ENCODE measurements at places on chromosomes 3 and 15.

- DNase-seq: no peak
Measured at GRCh38 chr3:72964633-72965032, 32.0 kb upstream of the PPP4R2 start.

DNA sequence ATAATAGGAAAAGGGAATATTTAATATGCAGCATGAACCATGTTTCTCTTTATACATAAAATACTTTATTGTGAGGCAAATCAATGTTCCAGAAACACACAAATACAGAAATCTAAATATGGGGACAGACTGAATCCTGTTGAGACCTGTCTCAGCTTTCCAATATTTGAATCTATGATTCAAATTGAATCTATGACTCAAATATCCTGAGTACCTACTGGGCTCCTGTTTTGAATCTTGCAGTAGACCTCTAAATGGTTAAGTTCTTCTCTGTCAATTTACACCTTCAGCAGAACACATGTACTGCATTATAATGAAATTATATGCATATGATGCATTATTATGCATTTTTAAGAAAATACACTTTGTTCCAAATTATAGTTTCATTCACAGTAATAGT lies 143.2 kb upstream of the PLXND1 start:
- DNase-seq: no peak

DNA sequence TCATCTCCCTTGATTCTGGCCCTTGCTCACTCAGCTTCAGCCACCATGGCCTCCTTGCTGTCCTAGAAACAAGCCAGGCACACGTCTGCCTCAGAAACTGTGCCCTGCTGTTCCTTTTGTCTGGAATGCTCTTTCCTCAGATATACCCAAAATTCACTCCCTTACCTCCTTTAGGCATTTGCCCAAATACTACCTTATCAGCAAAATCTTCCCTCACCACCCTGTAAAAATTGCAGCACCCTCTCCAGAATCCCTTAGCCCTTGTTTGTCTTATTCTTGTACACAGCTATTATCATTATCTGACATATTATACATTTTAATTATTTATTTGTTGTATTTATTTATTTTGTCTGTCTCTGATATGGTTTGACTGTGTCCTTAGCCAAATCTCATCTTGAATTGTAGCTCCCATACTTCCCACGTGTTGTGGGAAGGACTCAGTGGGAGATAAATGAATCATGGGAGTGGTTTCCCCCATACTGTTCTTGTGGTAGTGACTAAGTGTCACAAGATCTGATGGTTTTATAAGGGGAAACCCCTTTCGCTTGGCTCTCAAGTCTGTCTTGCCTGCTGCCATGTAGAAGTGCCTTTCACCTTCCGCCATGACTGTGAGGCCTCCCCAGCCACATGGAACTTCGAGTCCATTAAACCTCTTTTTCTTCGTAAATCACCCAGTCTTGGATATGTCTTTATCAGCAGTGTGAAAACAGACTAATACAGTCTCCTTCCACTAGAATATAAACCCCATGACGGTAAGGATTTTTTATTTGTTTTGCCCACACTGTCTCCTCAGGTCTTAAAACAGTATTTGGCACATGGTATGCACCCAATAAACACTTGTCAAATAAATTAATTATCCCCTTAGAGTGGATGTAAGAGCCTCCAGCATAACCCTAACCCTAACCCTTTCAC lies 60.0 kb upstream of the STT3B start:
- no peak for DNase-seq

DNA sequence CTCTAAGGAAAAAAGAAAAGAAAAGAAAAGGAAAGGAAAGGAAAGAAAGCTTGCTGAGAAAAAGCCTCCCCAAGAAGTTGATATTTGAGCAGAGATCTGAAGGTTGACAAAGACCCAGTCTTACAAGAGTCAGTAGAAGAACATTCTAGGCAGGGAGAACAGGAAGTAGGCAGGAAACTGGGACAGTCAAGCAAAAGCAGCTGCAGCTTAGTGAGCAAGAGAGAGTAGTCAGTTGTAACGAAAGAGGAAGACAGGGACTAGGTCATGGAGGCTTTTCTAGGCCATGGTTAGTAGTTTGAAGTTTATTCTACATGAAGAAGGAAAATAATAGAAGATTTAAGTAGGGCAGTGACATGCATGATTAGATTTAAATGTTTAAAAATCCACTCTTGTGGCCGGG lies 31.8 kb upstream of the KLHL6 start:
- DNase-seq: peak; percentile 32

DNA sequence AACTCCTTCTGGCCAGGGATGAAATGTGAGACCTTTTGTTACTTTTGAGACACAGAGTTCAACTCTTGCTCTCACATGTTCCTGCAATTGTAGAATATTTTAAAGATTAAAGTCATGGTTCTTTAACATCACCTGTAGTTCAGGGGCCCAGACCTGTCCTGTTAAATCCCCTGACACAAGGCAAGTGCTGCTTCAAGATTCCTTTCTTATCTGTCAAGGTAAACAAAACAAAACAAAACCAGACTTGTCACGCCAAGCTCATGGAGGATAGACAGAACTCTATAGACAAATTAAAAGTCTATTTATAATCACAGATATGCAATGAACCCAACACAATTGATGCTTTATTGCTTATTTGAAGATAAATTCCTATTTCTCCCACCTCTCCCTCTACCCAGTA lies 48.6 kb upstream of the NEDD4 start:
- DNase-seq: no peak

DNA sequence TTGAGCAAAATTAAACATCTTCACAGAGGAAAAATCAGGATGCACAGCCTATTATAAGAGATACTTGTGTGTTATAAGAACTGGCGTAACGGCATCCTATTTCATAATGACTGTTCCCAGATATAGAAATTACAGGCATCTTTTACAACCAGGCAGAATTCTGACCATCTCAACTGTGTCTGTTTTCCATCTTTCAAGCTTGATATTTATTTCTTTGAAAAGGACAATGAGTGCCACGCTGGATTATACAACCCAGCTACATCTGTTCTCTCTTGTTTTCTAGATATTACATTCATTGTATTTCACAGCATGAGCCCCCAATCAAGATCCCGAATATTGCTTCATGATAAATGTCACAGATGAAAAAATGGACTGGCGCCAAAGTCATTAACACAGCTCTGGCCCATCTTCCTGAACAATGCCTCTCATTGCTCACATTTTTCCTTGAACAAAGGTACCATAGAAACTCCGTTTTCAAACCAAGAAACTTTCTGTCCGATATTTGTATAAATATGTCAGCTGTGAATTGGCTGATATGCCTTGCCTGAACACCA lies 420.6 kb downstream of the TBL1XR1 start:
- DNase-seq: no peak

DNA sequence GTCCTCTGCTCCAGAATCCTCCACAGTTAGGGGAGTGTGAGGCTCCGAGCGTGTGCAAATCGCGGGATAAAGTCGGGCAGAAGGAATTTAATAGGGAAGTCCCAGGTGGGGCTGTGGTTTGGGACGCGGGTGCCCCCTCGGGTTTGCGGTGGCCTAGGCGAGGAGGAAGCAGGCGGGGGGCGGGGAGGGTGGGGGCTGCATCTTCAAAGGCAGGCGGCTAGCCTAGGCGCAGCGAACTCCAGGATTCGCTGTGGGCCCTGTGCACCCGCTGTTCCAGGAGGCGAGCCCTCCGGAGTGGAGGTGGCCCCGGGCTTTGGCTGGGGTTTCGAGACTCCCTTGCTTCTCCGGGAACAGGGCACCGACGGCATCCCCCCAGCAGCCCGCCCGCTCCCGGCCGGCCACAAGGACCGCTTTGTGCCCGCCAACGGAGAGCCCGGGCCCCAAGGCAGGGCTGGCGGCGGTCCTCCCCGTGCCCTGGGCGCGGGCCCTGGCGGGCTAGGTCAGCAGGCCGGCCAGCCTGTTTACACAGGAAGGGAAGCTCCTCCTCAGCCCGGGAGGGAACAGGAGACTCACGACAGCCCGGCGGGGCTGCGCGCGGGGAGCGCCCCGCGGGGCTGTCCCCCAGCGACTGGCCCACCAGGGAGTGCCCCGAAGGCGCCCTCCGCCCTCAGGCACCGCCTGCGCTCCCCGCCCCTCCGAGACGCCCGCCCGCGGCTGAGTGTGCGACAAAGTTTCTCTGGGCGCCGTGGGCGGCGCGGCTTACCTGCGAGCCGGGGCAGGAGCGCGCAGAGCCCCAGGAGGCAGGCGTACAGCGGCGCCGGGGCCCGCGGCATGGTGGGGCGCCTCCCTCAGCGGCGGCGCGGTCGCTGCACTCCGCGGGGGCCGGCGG lies 753 bp downstream of the ITGB5 start:
- DNase-seq: peak; percentile 80

GRCh38 chr3:56408761-56409196 lies 59.5 kb downstream of the ERC2 start:
- no peak for DNase-seq

DNA sequence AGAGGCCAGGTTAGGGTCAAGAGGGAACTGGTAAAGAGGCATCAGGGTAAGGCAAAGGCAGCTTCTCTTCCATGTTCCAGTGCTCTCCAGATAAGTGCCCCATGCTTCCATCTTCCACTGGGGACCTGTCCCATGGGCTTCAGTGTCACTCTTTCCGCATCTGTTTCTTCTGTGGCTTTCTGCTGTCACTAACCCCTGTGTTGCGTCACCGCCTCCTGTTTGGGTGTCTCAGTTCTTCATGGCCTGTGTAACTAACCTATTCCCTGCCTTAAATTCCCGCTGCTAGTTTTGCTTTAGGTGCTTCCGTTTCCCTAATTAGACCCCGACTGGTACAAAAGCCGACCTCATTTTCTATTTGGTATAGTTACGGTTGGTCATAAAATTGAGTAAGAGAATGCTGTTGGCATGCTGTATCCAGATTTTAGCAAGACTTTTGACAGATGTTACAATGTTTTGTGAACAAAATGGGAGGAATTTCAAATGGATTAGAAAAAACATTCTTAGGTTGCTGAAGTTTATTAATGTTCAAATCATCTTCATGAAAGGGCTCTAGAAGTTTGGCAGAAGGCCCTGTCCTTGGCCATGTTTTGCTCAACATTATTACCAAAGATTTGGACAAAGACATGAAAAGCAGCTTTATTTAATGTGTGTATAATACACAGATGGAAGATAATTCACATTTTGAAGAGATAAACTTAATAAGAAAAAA lies 245.3 kb downstream of the BBX start:
- no peak for DNase-seq

- DNase-seq: no peak
Measured at GRCh38 chr15:32888221-32888761, 170.5 kb downstream of the GREM1 start.

DNA sequence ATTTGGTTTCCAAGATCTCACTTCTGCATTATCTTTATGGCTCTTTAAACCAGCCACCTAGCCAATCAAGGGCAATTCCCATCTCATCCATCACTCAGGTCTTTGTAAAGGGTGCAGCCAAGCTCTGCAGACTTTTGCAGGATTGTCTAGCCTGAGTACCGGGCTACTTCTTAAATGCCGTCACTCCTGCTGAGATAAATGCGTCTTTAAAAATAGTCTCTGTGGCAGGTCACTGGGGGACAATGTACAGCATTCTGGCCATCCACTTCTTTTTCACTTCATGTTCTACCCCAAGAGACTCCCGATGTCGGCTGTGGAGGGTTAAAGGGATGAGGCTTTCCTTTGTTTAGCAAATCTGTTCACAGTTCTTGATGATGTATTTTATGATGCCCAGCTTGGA lies 194.7 kb downstream of the SV2B start:
- DNase-seq: no peak

GRCh38 chr3:186411994-186412393 lies 50.0 kb upstream of the DGKG start:
- DNase-seq: peak; percentile 28

DNA sequence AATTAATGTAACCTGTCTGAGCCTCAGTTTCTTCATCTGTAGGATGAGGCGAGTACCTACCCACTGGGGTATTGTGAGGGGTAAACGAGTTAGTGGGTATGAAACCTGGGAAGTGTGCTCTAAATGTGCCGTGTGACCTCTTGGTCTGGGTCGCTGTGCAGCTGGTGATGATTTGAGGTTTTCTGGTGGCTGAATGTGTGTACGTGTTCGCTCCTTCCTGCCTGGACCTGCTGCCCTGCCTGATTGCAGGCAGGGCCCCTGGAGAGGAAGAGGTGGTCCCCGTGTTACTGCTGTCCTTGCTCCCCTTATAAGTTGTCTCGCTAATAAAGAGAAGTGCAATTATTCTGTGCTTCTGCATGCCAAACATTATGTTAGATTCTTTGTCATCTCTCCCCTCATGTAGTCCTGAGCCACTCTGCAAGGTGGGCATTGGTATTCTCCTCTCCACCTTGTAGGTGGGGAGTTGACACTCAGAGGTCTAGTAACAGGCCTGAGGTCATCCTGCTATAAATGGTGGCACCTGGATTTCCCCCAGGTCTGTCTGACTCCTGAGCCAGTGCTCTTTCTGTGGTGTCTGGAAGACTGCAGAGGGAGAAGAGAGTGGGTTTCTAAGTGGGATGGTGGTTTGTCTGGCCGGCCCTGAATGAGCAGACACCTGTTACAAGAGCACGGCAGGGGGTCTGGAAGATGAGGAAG lies 15.7 kb downstream of the PDIA5 start:
- DNase-seq: no peak

GRCh38 chr3:194574639-194575483 lies 58.4 kb downstream of the TMEM44 start:
- DNase-seq: no peak

- DNase-seq: no peak
Measured at GRCh38 chr3:111980716-111981456, 2.1 kb downstream of the ABHD10 start.

GRCh38 chr3:71067977-71068654 lies 515.4 kb downstream of the FOXP1 start:
- DNase-seq: no peak

- no peak for DNase-seq
Measured at GRCh38 chr3:17192995-17193394, 308.2 kb downstream of the PLCL2 start.

- no peak for DNase-seq
Measured at GRCh38 chr3:72488738-72489035, 359.6 kb downstream of the SHQ1 start.

GRCh38 chr3:187014417-187014864 lies 84.1 kb downstream of the ST6GAL1 start:
- no peak for DNase-seq

GRCh38 chr3:106333911-106334618 lies 465.3 kb upstream of the CBLB start:
- DNase-seq: no peak

DNA sequence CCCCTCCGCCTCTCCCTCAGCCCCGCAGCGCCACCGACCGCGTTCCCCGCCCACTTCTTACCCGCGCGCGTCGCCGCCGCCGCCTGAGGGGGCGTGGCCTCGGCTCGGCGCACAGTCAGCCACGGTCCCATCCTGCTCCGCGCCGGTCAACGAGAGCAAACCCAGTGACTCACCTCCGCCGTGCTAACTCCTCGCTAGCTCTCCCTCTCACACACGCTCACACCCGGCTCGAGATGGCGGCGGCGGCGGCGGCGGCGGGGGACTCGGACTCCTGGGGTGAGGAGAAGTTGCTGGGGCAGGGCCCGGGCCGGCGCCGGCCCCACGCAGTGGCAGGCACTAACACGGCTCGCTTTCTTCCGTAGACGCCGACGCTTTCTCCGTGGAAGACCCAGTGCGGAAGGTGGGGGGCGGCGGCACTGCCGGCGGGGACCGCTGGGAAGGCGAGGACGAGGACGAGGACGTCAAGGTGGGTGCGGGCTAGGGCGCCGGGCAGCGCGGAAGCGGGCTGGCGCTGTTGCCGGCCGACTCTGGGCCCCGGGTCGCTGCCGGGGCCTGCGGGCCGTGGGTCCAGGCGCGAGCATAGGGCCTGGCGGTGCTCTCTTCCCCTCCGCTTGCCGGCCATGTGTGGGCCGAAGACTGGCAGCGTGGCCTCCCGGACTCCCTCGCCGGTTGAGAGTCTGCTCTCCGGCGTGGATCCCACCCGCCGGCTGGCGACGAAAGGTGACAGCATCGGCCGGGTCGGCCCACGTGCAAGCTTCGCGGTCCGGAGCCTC lies at the start of gene EIF3J:
EIF3J (plus strand) TSS at position 186 of the 773 bp plus-strand sequence; CDS start at position 234, 48 bp downstream.
- peak; percentile 94 for DNase-seq

GRCh38 chr3:114043205-114043604 lies 13.1 kb downstream of the CCDC191 start:
- no peak for DNase-seq
